Activated T-cell treated with anti-CD3 and anti-CD28 coated beads, Interleukin-2, amount 50 U/mL, for 72 hours (primary cell): ENCODE measurements at places on chromosomes 3 and 15. TPM values are rescaled to one million over a fixed set of nuclear protein-coding genes. Genes with fewer than 3 reads are reported as not detected.

DNA sequence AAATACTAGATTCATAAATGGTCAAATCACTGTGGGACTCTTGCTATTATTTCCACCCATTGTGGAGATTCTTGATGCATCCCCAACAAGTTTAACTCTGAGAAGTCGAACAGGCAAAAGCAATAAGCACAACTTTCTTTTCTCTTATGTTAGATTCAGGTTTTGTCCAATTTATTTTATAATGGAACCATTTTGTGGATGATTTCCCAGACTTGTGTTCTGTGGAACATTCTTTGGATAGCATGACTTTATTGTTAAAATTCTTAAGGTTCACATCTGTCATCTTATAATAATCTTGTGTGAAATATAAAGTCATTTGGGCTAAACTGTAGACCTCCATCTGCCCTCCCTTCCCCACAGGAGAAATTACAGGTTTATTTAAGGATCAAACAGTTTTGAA, 213.7 kb downstream of the LPP start:
- H3K4me1 ChIP-seq = peaks cover 7% of the 10 kb centered on the region
- H3K27me3 ChIP-seq = no peaks in the 10 kb centered on the region
- no peak for DNase-seq
- H3K27ac ChIP-seq = no peak overlapping the region

The FBXO40 gene
- not detected for total RNA-seq

DNA sequence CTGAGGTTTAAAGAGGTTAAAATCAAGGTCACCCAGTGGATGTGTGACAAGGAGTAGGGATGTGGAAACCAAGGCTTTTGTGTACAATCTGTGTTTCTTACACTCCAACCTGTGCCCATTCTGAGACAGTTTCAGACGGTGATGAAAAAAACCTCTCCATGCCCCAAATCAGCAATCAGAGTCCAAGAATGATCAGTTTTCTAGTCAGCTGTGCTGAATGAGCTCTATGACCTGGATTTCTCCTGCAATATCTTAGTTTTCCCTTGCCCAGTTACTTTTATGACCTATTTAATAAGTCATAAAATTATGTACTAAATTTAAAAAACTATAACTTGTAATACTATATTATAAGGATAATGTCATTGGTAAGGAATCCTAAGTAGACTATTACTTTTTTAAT, 37.5 kb upstream of the CBLB start:
- H3K27me3 ChIP-seq = no peaks in the 10 kb centered on the region
- no peak overlapping the region for H3K27ac ChIP-seq
- H3K36me3 ChIP-seq = no peaks in the 10 kb centered on the region
- no peak overlapping the region for H3K4me3 ChIP-seq
- peaks cover 5% of the 10 kb centered on the region for H3K4me1 ChIP-seq
- no peak for DNase-seq

- H3K36me3 ChIP-seq = no peaks in the 10 kb centered on the region
- no peak overlapping the region for H3K27ac ChIP-seq
- no peaks in the 10 kb centered on the region for H3K4me1 ChIP-seq
Measured at GRCh38 chr3:137110392-137110996, 152.7 kb downstream of the IL20RB start.
